HuH-7.5 (cell line): ENCODE measurements at places on chromosomes 5 and 9.

DNA sequence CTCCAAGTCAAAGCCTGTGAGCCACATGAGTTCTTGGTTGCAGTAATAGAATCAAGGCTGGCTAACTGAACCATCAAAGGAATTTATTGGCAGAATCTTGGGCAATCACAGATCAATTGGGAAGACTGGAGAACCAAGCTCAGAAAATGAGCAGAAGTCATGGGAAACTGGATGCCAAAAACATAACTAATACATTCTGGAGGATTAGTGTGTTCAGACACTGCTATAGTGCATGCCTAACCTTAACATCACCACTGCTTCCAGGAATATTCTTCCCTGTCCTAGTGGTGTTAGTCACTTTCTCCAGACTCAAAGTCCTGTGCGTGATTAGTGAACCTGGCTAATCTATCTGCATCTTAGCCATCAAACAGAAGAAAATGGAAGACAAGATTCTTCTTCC lies 843.7 kb downstream of the EFNA5 start:
- DNase-seq, result no peak

DNA sequence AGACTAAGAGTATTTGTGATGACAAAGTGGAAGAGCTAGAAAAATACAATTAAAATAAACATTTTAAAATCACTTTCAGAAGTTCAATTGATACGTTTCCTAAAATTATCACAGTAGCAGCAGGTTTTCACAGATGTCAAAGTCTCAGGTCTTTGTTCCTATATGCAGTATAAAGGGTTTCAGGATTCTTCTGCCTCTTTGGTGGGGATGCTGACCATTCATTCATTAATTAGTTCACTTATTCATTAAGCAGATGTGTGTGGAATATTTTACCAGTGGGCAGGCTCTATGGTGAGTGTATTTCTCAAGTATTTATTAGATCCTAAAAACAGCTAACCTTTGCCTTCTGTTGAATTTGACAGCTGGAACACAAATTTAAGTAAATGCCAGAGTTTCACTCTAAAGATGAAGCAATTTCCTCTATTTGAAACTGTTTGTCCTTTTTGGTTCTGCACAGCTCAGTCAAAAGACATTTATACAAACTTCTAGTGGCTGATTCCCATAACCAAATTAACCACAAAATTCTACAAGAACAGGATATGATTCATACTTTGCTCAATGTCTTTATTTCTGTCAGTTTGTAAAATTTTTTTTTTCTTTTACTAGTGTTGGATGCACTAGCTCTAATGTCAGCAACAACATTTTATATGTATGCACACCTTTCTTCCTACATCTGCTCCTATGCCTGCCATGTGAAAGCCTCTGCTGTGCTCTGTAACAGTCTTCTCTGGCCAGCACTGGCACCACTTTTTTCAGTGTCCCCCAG lies 75.9 kb upstream of the PRR16 start:
- no peak for DNase-seq

DNA sequence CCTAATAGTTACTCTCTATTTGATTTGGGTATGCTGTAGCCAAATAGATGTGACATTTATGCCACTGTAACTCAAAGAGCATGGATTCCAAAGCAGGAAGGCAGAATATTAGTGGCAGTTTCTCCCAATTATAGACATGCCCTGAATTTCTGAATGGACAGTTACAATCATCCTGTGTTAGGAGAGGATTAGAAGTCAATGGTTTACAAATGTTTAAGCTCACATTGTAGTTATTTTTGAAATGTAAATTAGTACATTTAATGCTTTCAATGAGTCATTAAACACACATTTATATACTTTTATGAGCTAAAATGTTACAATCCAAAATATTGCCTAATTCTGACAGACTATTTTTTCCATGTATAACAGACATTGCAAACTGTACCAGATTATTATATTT lies 62.3 kb upstream of the CDH18 start:
- no peak for DNase-seq

GRCh38 chr9:31799953-31800609 lies 584.4 kb upstream of the ACO1 start:
- DNase-seq, result no peak

- DNase-seq, result no peak
Observed at GRCh38 chr5:168008555-168008954, 282.9 kb upstream of the WWC1 start.

DNA sequence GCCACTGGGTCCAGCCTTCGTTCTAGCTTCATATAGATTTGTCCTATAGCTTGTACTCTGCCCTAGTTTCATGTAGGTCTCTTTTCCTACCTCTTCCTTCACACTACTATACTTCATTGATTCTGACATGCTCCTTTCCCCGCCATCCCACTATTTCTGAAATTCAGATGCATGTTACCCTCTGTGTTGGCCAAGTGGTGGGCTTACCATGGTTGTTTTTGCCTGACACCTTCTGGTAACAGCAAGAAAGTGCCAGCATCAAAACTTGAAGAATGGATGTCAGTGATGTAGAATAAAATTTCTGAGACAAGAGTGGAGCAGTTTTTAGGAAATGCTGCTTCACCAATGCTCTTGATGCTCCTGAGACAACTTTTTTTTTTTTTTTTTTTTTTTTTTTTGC lies 19.5 kb upstream of the SERINC5 start:
- DNase-seq, result no peak

DNA sequence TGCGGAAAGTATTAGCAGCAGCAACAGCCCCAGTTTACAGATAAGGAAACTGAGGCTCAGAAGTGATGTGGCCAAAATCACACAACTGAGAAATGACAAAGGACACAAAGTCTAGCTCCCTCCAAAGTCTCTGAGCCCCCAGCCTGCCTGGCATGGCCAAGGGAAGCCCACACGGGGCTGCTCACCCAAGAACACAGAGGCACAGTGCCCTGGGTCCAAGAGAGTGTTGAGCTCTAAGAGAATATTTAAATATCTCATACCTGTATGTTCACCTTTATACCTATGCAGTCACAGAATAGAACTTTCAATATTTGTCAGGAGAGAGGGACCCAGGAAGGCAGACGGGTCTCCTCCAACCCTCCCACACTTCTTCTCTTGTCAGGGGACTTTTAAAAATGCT lies 16.6 kb downstream of the VAV2 start:
- DNase-seq, result no peak

DNA sequence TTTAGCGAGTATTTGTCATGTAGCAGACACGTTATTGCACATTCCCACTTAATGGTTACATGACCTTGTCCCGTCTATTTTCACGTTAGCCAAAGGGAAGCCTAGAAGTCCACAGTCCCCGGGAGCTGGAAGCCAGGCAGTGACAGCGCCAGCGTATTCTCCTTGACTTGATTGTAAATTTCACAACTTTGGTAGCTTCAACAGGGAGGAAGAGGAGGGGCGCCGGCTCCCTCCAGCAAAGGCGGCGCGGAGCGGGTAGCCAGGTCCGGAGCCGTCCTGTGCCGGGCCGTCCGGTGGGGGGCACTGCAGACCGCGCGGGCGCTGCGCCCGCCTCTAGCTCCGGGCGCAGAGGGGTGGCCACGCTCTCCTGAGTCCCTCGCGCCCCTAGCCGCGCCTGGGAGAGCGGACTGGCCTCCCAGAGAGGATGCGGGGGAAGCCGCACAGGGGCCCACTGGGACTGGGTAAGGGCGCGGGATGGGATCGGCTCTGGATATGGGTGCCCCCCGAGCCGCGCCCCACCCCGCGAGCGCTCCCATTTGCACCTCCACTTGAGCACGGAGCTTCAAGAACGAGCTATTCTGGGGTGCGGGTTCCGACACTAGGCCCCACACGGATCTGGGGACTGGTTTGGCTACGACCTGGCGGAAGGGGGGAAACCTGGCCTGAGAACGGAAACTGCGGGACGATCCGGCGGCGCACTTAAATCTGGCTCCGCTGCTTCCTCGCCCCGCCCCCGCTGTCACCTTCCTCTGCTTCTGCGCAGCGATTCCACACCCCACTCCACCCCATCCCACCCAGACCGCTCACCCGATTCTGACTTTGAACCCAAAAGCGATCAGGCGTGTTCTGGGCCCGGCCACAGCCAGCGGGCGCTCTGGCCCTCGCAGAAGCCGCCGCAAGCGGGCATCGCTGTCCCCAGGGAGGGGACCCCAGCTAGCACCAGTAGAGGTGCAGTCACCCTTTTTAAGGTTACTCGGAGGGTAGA lies 23.8 kb downstream of the KLF4 start:
- DNase-seq, result no peak

DNA sequence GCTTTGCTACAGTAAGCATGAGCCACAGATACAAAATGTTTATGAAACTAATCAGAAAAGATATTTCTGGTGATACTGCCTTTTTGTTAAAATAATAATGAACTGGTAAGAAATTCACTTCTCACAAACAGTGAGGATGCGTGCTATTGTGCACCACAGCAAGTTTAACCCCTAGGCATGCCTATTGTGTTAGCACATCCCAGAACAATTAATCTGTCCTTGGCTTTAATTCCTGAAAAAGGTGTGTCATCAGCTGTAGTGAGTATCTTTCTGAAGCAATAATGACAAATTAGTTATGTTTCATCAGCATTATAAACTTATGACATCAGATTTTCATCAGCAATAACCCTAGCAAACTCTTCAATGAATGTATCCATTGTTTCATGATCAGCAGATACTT lies 1307.2 kb downstream of the EFNA5 start:
- no peak for DNase-seq

GRCh38 chr9:89835666-89836065 lies 230.9 kb downstream of the GADD45G start:
- DNase-seq, result no peak

GRCh38 chr5:134122530-134122929 lies 8.0 kb downstream of the TCF7 start:
- no peak for DNase-seq

DNA sequence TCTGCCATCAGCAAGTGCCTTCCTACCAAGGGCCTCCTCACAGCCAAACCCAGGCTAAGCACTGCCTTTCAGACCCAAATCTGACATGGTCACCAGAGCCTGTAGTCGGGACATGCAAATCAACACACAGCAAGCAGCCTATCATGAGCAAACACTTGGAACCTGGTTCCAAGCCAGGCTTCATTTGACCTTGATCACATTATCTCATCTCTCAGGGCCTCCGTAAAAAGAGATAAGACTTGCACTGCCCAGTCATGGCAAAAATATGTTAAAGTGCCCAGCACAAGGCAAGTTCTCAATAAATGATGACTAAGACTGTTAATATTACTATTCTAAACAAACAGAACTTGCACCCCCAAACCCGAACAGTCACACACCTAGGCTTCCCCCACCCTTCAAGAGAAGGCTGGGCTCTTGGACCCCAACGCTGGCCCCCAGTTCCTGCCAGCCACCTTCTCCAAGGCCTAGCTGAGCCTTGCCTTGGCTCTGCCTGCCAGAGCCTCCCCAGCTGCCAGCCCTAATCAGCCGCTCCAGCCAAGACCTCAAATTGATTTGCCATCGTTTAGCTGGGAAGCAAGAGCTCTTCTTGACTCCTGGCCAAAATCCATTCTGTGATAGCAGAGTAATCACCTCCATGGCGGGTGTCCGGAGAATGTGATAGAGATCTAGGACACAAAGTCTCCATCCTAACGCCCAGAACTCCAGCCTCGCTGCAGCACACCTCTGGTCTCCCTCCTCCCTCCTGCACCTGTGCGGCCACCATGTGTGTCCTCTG lies 18.7 kb downstream of the CPLX2 start:
- DNase-seq, result no peak

DNA sequence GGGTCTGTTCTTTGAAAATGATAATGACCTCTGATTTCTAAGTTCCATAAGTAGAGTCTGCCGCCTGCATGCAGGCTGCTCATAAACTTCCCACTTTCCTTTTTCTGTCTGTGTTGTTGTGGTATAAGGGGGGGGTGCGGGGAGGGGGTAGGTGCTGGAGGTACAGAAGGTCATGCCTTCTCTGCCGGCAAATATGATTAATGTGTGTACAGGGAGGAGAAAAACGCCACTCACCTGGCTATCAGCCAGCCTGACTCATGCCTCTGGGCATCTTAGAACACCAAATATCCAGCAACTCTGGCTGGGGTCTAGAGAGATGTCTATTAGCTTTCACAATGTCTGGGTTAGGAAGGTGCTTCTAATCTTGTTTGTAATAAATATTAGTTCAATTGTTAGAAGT lies 128.3 kb downstream of the EFNA5 start:
- DNase-seq, result peak; percentile 10

GRCh38 chr5:82748688-82749460 lies 328.3 kb downstream of the TMEM167A start:
- DNase-seq, result no peak

DNA sequence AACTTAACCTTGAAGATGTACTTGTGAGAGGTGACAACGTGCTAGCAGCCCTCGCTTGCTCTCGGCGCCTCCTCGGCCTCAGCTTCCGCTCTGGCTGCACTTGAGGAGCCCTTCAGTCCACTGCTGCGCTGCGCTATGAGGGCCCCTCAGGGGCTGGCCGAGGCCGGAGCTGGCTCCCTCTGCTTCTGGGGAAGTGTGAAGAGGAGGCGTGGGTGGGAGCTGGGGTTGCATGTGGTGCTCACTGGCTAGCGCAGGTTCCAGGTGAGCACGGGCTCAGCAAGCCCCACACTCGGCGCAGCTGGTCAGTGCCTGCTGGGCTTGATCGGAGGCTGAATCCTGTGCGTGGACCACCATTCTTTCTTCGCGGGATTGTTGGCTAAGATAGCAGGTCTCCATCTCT lies 166.1 kb downstream of the MRPS30 start:
- DNase-seq, result no peak

DNA sequence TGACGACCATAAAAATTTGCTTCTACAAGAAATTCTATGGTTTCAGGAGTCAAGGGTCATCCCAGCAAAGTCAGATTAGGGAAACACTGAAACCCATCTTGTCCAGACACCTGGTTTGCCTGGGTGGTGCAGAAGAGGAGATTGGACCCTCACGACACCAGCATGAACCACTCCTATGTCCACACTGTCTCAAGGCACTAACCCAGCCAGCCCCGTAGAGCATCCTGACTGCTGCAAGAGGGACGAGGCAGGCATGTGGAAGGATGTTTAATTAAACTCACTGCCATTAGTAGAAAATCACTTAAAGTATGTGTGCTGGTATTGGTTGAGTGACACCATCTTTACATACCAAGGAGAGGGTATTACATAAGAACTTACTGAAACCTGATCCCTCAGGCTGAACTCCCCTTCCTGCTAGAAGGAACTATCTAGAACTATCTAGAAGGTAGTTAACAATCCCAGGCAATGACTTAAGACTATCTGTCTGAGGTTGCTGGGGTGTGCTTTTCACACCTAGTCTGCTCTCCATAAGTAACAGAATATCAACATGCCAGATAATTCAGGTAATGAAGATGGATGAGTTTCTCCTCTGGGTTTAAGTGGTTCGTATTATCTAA lies 93.6 kb downstream of the SEMA6A start:
- no peak for DNase-seq

DNA sequence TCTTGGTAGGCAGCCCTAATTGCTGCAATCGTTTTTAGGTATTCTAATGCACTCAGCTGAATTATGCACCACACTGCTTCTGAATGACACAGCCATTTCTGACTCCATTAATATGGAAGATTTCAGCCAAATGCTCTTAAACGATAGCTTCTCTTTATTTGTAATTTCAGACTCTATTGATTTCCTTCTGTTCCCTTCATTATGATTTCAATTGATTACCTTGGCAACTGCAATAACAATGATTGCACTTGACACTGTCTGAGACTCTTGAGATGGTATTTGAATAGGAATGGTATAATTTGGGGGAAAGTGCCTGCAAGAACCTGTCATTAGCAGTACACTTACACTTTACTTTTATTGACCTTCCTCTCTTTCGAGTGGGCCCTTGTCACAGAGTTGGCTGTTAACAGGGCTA lies 296.1 kb upstream of the DMAC1 start:
- DNase-seq, result no peak
